ENCODE measurements at places on chromosomes 5 and 9.

DNA sequence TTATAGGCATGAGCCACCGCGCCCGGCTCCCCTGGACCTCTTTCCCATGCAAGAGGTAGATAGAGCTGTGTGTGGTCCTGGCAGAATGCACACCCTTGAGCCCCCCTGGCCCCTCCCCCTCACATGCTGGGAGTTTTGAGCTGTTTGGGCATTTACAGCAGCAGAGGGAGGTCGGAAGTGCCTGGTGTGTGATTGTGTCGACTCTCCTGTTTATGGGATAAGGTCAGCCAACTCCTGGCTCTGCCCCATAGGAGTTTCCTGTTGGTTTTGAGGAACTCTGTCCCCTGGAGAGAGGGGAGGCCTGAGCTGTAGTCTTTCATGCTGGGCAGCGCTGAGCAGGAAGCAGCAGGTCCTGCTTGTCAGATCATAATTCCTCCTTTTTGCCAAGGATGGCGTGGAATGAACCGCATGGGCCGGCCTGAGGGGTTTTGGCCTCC, 6.0 kb downstream of the LRRC8A start:
- DNase-seq, result no peak

- peak; percentile 21 for DNase-seq
These were observed 607.8 kb upstream of the PTGER4 start for GRCh38 chr5:40071870-40072269.

GRCh38 chr9:134781591-134782302, 98.9 kb upstream of the FCN2 start:
- no peak for DNase-seq

DNA sequence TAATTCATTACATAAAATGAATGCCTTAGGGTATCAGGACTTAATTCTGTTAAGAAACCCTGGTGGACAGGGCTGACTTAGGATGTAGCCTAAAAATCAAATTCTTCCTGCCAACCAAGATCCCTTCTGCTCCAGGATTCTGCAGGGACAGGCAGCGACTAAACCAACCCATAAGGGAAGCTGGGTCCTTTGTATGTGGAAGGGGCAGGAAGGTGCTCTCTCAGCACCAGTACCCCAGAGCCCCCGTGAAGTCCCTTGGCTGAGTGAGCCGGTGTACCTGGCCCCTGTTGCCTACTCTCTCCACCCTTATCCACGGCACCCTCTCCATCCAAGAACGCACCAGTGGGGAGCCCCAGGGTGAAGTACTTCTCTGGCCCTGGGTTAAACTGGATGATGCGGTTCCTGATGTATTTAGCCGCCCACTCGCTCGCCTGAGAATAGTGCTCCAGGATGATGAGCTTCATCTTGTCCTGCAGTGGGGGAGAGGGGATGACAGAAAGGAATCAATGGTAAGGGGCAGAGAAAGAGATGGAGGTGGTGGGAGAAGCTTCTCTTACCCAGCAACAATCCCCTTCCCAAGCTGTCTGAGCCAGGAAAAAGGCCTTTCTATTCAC, 1.1 kb downstream of the GNPDA1 start:
- DNase-seq, result no peak

GRCh38 chr5:115214541-115214940, 44.8 kb upstream of the TRIM36 start:
- DNase-seq, result no peak

Data from fibroblast of the conjunctiva (primary cell).